ENCODE measurements at places on chromosomes 16 and 17.

- DNase-seq = no peak
These were observed 170.3 kb upstream of the RPH3AL start for GRCh38 chr17:522919-523318.

DNA sequence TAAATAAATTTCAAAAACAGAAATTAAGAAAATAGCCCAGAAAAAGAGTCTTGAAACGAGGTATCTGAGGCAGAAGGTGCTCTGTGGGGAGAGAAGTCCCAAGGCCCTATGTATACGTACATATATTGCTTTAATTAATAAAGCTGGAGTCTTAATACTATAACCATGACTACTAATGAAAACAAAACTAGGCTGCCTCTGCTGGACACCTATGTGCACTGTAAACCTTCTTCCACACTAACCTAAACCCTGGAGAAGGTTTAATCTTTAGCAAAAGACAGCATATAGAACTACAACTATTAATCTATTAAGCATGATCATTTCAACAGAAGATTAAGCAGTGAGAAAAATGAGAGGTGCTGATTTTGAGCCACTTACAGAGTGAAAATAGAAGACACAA is 153.9 kb upstream of the C17orf78 start:
- DNase-seq = no peak

GRCh38 chr16:69688589-69688988 is 37.8 kb downstream of the NQO1 start:
- DNase-seq = no peak

DNA sequence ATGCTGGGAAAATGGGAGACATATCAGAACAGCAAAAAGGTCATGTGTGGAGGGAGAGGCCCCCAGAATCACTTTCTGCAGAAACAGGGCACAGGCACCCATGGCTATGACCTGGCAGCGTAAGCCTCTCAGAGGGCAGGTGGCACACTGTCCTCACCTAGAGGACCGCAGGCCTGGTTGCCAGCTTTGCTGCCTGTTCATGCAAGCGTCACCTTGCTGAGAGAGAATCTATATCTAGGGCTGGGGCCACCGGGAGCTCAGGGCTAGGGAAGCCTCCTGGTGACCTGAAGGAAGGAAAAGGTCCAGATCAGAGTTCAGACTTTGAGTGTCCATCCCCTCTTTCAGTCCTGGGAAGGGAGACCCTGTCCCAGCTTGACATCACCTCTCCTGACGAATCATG is 78.7 kb downstream of the GOSR1 start:
- no peak for DNase-seq

GRCh38 chr17:2994441-2994840 is 69.0 kb downstream of the OR1D5 start:
- no peak for DNase-seq
